ENCODE measurements at places on chromosomes 1 and 21.

DNA sequence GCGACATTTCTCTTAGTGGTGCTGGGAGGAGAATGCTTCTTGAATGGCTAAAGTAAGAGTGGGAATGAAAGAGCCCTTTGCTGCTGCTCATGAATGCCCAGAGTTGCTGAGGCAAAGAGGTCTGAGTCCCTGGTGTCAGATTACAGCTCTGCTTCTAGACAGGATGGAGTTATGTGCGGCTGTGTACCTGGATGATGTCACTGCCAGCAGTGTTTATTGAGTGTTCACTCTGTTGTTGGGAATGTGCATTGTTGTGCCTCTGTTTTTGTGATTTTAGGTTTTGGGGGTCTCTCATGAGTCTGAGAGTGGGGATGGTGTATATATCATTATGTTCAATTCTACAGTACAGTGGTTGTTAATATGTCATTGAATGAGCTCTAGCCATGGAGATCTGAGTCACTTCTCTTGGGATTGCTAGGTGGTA, 2.7 kb downstream of the CDC14A start:
- peak; percentile 25 for DNase-seq

DNA sequence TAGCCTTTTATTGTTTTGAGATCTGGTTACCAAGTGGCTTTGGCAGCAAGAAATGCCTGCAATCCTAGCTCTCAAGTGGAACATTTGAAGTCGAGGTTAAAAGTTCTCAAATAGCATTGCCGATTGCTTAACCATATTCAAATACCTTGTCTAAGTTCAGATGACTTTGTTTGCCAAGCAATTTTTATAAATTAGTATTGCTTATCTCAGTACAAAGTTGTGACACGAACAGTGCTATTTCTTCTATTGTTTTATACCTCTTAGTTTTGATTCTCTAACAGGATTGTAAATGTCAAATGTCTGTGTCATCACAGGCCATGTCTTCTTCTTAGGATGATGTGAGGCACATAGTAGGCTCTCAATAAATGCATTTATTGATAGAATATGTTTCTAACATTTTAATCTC, 633.3 kb downstream of the PTPRC start:
- no peak for DNase-seq

- peak; percentile 54 for DNase-seq
Measured at GRCh38 chr1:4585216-4585615, 69.2 kb upstream of the AJAP1 start.

GRCh38 chr1:170241266-170241851, 95.6 kb downstream of the NTMT2 start:
- DNase-seq, result no peak

DNA sequence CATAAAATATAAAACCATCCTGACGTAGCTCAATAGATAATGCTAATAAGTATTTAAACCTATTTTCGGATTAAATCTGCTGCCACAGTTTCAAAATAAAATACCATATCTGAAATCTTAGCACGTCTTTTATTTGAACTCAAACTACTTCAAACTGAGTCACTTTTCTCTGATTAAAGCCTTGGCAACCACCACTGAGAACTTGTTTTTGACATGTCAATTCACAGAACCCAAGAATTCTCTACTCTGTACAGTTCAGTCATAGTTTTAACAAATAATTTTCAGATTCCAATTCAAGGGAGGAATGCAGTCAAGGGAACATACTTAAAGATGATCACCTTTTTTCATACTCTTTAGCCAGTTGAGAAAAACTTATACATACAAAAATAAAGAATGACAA, 643.2 kb downstream of the KCNT2 start:
- DNase-seq, result no peak

- no peak for DNase-seq
Measured at GRCh38 chr1:181219938-181220337, 131.4 kb downstream of the IER5 start.

- DNase-seq, result no peak
Measured at GRCh38 chr1:24742090-24742938, 2.9 kb upstream of the CLIC4 start.

- DNase-seq, result no peak
Measured at GRCh38 chr1:206635978-206636345, 626 bp downstream of the DYRK3 start.

- no peak for DNase-seq
Measured at GRCh38 chr1:160874935-160875334, 10.0 kb downstream of the ITLN1 start.

DNA sequence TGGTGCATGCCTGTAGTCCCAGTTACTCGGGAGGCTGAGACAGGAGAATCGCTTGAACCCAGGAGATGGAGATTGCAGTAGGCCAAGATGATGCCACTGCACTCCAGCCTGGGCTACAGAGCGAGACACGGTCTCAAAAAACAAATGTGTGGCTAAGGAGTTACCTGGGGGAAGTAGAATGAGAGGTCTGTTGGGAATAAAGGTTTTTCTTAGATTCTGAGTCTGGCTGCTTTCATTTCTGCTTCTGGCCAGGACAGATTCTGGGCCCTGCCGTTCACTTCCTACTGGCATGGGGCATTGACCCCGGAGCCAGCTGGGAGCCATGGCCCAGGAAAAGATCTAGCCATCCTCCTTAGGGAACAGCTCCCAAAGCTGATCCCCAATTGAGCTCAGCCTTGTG, 420 bp upstream of the DCDC2B start:
- DNase-seq, result no peak

GRCh38 chr1:214466403-214467077, 84.9 kb downstream of the PTPN14 start:
- DNase-seq, result no peak

GRCh38 chr1:206880314-206880713, 14.9 kb downstream of the IL20 start:
- DNase-seq, result no peak

- no peak for DNase-seq
Measured at GRCh38 chr1:56948403-56949023, 17.3 kb downstream of the C8B start.

DNA sequence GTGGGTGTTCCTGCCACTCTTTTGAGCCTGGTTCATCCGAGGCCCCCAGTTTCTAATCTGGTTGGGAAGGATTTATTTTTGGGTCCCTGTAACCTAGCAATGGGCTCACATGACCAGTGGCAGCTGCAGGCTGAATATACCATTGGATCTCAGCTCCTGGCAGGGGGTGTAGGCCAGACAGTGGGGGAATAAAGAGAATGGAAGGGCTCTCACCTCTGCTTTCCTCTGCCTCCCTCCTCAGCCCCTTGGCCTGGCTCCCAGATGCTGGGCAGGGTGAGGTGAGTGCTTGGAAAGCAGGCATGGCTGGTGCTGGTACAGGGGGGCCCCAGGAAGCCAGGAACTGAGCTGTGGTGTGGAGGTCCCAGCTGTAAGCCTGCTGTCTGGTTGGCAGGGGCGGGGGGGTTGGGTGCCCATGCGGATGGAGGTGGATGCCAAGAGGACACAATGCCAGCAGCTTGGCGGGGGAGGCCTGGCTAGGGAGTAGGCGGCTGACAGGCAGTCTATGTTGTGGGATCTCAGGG, 3.6 kb upstream of the GPR61 start:
- no peak for DNase-seq

- no peak for DNase-seq
Measured at GRCh38 chr1:204282761-204283221, 69.0 kb upstream of the GOLT1A start.

- DNase-seq, result no peak
Measured at GRCh38 chr21:16124378-16125138, 394.8 kb downstream of the USP25 start.

- DNase-seq, result no peak
Measured at GRCh38 chr1:223708001-223708359, 4.4 kb upstream of the CAPN2 start.

DNA sequence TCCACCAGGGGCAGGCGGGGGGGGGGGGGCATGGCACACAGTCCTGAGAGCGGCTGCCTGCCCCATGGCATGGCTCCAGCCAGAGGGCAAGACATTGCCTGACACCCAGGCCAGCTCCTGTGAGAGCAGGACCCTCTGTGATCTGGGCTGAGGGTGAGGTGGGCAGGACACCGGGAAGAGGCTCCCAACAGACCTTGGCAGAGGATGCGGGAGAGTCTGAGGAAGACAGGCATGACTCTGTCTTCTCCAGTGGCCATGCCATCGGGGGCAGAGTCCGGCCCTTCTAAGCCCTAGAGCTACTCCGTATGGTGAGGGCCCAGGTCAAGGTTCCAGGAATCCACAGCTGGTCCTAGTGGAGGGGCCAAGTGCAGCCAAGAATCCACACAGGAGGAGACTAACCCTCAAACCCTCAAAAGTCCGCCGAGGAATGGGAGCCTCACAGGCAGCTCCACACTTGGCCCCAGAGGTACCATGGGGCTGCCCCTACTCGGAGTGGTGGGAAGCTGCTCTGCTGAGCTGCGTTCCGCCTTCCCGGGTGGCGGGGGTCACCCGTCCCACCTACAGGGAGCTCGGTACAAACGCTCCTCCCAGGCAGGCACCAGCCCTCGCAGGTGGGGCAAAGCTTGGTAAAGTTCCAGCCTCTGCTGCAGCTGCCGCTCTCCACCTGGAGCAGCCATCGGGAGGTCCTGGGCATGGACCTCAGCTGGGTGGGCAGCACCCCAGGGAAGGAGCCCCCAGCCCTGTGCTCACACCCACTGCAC, 6.5 kb downstream of the ACTRT2 start:
- no peak for DNase-seq

DNA sequence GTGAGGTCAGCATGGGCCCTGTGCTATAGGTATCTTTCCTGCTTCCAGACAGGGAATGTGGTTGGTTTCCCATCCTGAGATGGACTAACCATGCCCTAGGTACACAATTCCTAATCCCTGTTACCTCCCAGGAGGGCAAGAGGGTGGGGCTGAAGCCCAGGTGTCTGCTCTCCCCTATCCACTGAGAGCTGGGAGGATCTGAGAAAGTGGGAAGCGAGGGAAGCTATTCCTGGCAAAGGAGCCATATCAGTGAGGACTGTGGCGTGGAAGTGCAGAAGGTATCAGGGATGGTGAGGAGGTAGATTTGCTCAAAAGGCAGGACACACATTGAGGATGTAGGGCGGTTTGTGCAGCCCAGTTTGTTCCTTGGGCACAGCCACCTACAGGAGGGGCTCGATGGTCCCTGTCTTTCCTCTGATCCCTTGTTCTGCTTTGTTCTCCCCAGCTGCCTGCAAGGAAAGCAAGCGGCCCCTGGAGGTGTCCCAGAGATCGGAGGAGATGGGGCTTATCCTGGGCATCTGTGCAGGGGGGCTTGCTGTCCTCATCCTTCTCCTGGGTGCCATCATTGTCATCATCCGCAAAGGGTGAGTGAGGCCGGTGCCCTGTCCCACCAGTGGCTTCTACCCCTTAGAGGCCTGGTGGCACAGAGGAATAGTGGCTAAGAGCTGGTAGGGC, 48.1 kb downstream of the PTPRU start:
- DNase-seq, result no peak

- DNase-seq, result no peak
Measured at GRCh38 chr1:81878538-81878937, 77.8 kb downstream of the ADGRL2 start.

DNA sequence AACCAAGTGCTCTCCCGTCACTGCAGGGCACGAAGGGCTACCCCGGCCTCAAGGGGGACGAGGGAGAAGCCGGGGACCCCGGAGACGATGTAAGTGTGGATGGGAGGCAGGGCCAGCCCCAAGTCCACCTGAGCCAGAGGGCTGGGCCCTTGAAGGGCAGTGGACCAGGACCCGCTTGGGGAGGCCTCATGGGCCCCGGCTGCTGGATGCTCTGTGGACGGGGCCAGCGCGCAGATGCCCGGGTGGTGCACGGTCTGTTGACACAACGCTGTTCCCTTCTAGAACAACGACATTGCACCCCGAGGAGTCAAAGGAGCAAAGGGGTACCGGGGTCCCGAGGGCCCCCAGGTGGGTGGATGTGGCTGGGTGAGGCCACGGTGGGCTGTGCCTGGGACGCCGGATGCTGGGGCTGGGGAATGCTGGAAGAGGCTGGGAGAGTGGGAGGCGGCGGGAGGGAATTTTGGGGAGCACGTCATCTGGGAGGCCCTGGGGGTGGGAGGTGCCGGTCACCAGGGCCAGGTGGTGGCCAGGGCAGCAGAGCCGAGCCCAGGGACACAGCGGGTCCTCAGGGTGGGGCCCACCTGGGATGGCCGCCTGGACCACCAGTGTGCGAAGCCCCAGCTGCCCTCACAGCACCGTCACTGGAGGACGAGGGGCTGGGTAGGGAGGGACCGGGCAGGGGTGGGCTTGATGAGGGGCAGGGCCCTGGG, 17.5 kb downstream of the COL6A1 start:
- no peak for DNase-seq

- peak; percentile 67 for DNase-seq
Measured at GRCh38 chr1:111754984-111755330, 744 bp upstream of the DDX20 start.

DNA sequence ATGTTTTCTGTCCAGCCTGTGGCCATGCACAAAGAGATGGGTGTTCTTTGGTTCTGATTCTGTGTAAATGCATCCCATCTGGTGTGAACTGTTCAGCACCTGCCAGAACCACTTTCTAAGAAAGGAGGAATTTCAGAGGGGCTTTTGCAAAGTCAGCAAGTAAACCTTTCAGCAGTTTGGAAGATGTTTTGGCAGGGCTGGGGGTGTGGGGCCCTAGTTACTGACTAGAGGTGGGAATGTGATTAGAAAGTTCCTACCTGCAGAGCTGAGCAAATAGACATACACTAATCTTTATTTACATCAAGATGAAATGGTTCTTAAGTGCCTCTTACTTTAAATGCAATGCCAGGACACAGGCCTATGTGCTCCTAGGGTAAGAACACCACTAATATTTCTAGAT, 378.1 kb upstream of the USP24 start:
- DNase-seq, result no peak

GRCh38 chr21:33199516-33200217, 30.1 kb upstream of the IFNAR2 start:
- DNase-seq, result peak; percentile 73

DNA sequence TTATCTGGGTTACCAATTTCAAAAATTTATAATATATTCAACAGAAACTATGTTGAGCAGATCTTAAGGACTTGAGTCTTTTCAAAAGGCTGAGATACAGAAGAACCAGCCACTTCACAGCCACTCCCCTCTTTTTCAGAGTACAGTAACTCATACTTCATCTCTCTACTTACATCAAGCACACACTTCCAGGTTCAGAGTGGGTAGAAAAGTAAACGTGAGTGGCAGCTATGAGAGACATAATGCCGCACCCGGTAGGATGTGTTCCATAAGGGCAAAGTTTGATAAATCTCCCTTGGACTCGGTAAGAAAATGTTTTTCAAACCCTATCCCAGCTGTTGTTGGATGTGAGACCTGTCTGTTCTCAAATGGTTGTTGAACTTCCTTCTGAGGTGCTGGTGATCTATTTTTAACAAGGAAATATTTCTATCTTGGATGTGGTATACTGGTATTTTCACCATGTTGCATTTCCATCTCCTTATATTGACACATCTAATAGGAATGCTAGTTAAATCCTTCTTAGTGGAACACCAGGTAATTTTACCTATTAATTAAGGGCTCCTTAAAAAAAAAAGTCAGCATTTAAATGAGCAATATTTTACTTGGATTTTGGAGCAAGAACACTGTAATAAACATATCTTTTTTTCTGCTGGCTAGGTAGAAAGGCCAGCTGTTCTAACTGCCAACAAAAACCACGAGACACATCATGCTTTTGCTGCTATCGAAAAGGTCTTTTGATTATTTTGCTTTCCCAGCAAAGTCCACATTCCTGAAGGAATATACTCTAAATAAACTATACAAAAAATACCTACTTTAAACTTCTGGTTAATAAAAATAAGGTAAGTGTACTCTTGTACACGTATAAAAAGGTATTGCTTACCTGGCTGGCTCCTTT, 28.2 kb downstream of the CNN3 start:
- DNase-seq, result no peak

Data from D341Med (cell line).